ENCODE measurements at places on chromosomes 11 and 22.

DNA sequence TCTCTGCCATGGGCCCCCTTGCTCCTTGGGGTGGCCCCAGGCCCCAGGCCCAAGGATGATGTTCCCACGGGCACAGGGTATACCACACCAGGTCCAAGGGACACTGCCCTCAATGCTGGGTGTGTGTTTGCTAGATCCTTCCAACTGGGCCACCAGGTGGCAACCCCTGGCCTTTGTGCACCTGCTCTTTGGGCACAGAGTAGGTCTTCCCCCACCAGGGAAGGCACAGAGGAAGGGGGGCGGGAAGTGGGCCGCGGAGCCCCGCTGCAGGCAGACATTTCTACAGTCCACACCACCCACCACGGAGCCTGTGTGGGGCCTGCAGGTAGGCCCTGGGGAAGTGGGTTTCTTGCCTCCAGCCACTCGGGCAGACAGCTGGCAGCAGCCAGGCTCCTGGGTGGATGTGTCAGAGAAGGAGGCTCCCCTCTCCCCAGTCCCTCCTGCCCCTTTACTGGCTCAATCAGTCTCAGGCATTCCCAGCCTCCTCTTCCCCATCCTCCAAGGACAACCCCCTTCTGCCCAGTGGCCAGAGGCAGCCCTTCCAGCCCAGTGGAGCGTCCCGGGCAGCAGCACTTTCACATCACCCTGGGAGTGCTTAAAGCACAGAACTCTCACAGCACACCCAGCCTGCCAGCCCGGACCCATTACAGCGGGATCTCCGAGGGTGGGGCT is 21.6 kb downstream of the MAFF start:
- H3K27ac ChIP-seq: no peak overlapping the region
- DNase-seq: no peak
- H3K4me3 ChIP-seq: no peak overlapping the region
- H3K27me3 ChIP-seq: no peaks in the 10 kb centered on the region
- no peaks in the 10 kb centered on the region for H3K36me3 ChIP-seq

DNA sequence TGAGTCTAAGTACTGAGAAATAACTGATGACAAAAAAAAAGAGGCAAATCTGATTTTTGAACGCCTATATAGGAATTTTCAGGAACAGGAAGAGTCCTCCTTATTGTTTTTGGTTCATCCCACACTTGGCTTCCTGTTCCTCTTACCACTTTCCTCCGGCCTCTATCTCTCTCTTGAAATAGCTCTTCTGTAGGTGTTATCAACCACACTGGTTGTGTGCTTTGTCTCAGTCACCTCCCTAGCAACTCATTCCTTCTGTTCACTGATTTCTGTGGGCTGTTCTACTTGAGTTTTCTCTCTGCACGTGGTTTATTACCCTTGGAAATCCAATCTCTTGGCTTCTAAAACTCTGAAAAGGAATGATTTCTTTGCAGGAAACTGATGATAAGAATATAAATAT is 78.7 kb upstream of the C11orf87 start:
- H3K4me3 ChIP-seq: no peak overlapping the region
- H3K4me1 ChIP-seq: no peaks in the 10 kb centered on the region
- H3K27me3 ChIP-seq: no peaks in the 10 kb centered on the region
- H3K36me3 ChIP-seq: no peaks in the 10 kb centered on the region
- no peak for DNase-seq
- no peak overlapping the region for H3K27ac ChIP-seq

DNA sequence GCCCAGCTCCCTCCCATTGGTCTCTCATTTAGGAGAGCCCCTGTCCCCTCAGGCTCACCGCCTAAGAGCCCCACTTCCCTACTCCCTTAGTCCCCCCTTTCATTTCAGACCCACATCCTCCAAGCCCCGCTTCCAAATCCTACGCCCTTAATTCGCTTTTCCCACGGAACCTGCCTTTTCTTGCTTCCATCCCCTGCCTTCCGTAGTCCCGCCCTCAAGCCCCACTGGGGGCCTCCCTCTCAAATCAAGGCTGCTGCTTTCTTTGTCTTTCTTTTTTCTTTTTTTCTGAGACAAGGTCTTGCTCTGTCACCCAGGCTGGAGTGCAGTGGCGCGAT is 396 bp downstream of the CCDC157 start:
- DNase-seq: peak; percentile 39
- H3K36me3 ChIP-seq: peaks cover 27% of the 10 kb centered on the region
- peak overlapping the region; percentile 90 for H3K4me3 ChIP-seq

DNA sequence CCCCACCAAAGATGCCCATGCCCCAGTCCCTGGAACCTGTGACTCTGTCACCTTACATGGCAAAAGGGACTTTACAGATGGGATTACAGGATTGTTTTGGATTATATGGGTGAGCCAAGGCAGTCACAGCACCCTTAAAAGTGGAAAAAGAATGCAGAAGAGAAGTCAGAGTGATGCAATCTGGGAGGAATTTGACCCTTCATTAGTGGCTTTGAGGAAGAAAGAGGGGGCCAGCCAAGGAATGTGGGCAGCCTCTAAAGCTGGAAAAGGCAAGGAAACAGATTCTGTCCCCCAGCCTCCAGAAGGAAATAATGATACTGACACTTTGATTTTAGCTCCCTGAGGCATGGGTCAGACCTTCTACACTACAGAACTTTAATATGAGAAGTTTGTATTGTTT is 257.3 kb upstream of the ISX start:
- no peaks in the 10 kb centered on the region for H3K4me1 ChIP-seq
- no peaks in the 10 kb centered on the region for H3K36me3 ChIP-seq
- H3K4me3 ChIP-seq: no peak overlapping the region
- H3K27me3 ChIP-seq: no peaks in the 10 kb centered on the region
- DNase-seq: no peak
- no peak overlapping the region for H3K27ac ChIP-seq

DNA sequence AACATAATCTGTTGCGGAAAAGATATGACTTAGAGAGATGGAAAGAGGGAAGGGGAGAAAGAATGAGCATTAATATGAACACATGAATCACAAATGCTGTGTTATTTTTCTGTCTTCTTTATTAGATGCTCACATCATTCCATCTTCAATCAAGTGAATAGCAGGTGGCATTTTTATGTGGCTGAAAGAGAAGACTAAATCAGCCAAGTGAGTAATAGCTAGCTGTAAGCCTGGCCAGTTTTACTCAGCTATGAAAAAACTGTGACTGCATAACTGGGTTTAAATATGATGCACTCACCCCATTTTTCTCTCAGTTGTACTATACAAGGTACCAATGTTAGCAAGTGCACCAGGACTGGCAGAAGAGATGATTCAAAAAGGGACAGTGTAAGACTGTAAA is 571.1 kb downstream of the JRKL start:
- no peak overlapping the region for H3K27ac ChIP-seq
- no peaks in the 10 kb centered on the region for H3K36me3 ChIP-seq
- no peak for DNase-seq
- H3K4me3 ChIP-seq: no peak overlapping the region
- no peaks in the 10 kb centered on the region for H3K4me1 ChIP-seq

- H3K4me1 ChIP-seq: peaks cover 12% of the 10 kb centered on the region
- H3K4me3 ChIP-seq: no peak overlapping the region
- no peak for DNase-seq
- no peak overlapping the region for H3K27ac ChIP-seq
- H3K36me3 ChIP-seq: no peaks in the 10 kb centered on the region
Observed at GRCh38 chr11:65952052-65952521, 6.8 kb downstream of the TSGA10IP start.

DNA sequence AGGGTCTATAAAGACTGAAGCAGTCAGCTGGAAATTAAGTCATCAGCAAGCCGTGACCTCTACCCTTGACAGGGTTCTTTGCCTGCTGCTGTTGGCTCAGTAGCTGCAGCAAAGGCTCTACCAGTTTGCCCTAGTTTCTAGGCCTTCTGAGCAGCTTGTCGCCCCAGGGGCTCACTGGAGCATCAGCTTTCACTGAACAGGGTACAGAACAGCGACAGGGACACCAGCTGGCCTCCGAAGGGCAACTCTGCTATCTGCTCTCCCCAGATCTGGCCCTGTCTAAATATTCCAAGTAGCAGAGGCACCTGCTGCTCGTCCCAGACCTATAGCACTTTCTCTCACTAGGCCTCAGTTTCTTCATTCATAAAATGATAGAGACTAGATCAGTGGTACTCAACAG is 42.4 kb downstream of the SMCO4 start:
- DNase-seq: no peak
- H3K27ac ChIP-seq: no peak overlapping the region
- H3K4me1 ChIP-seq: peaks cover 14% of the 10 kb centered on the region
- H3K27me3 ChIP-seq: no peaks in the 10 kb centered on the region
- peaks cover 13% of the 10 kb centered on the region for H3K36me3 ChIP-seq

DNA sequence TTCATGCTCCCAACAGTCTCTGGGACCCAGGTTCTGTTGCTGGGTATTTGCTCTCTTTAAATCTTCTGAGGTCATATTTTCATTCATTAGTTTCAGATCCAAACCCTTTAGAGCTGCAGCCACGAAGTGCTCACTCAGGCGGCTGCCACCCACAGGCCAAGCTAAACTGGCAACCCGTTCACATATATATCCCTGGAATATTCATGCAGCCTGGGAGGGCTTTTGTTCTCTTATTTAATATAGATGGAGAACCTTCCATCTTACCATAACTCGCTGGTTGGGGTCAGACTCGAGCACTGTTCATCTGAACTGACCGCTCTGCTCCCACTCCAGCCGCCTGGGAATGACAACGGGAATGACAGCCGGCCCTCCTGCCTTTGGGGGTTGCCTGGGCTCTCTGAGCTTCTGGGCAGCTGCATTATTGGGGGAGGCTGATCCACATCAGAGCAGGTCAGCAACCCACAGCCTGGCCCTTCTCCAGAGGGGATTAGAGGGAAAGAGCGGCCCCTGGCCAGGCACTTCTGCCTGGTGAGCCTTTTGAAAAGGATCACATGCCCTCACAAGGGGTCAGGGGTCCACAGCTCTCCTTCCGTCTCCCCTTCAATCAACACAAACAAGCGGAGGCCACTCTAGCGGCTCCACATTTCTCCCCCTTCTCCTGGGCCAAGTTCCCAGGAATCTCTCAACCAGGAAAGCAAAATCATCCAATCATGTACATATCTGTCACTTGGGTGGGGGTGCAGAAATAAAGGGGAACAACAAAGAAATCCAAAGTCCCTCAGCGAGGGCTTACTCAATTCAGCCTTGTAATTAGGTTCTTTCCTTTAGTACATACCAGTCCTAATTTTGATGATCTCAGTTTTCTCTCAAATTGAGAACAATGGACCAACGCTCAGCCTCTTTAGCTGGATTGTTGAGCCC is 11.8 kb downstream of the TMEM184B start:
- peaks cover 21% of the 10 kb centered on the region for H3K4me1 ChIP-seq
- H3K36me3 ChIP-seq: peaks cover 4% of the 10 kb centered on the region
- H3K27ac ChIP-seq: peak overlapping the region; percentile 33
- DNase-seq: no peak
- no peak overlapping the region for H3K4me3 ChIP-seq

DNA sequence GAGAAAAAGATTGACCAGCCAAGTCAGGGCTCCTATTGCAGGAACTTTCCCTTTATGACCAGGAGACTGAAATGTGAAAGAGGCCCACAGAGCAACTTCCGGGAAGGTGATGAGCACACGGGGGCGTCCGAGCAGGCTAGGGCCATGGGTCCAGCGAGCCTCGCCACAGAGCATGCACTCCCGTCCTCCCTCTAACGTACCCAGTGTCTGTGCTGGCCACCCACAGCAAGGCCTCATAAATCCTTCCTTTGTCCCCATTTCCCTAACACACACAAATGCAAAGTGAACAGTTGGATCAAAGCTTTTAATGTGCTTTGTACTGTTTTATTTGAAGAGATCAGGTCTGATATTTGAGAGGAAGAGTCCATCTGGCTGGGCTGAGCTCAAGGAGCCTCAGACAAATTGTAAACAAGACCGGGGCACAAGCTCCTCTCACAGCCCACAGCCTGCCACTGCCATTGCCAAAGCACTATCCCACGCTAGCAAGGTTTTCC is 44.3 kb downstream of the BLID start:
- no peak for DNase-seq
- no peak overlapping the region for H3K4me3 ChIP-seq
- H3K36me3 ChIP-seq: no peaks in the 10 kb centered on the region
- no peaks in the 10 kb centered on the region for H3K27me3 ChIP-seq

DNA sequence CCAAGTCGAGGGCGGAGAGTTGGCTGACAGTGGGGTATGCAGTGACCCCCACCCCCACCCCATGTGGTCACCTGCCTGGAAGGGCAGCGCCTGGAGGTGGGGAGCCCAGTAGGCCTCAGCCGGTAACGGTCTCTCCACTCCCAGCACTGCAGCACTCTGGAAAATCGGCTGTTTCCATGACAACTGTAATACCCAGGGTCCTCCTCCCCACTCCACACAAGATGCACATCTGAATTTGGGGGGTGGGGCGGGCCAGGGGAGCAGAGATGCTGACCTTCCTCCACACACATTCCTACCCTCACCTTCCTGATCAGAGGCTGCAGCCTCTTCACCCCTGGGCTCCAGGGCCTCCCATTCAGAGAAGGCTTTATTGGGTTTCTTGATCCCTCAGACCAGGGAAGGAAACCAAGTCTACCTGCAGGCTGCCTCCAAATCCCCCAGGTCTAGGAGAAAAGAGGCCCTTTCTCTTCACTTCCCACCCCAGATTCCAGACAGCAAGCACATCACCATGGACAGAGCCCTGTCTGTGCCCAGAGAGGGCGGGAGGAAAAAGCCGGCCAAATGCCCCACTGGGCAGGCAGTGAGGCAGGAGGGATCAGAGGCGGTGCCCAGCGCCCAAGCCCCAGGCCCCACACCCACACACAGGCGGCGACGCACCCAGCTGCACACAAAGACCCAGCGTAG is 46.5 kb downstream of the SLC22A12 start:
- no peak overlapping the region for H3K27ac ChIP-seq
- DNase-seq: no peak
- no peaks in the 10 kb centered on the region for H3K36me3 ChIP-seq
- peaks cover 15% of the 10 kb centered on the region for H3K4me1 ChIP-seq

DNA sequence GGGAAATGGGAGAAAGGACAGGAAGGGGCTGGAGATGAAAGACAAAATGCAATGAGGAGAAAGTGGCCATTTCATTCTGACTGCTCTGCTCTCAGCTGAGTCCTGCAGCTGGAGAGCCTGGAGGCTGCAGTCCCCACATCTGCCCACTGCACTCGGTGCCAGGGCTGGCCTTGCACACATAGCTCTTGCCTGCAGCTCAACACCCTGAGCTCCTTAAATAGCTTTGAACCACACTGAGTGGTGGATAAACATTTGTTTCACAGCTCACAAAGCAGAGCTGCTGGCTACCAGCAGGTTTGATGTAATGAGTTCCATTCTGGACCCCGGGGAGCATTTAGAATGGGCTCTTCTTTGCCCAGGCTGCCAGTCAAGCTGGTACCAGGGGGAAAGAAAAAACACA is 426.1 kb upstream of the CADM1 start:
- DNase-seq: no peak
- H3K4me1 ChIP-seq: no peaks in the 10 kb centered on the region
- H3K36me3 ChIP-seq: no peaks in the 10 kb centered on the region
- no peak overlapping the region for H3K4me3 ChIP-seq
- H3K27ac ChIP-seq: no peak overlapping the region

DNA sequence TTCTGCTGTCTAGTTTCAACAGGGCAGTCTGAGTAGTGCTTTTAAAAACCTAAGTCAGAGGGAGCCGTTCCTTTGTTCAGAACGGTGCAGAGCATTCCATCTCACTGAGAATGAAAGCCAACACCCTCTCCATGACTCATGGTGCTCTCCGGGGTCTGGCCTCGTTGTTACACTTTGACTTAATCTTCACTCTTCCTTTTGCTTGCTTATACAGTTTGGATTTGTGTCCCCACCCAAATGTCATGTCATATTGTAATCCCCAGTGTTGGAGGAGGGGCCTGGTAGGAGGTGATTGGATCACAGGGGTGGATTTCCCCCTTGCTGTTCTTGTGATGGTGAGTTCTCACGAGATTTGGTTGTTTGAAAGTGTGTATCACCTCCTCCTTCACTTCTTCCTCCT is 292.2 kb downstream of the ST3GAL4 start:
- DNase-seq: no peak
- no peak overlapping the region for H3K4me3 ChIP-seq
- H3K4me1 ChIP-seq: no peaks in the 10 kb centered on the region

GRCh38 chr11:97746818-97747217 is 1273.9 kb upstream of the CNTN5 start:
- DNase-seq: no peak
- no peak overlapping the region for H3K4me3 ChIP-seq
- no peaks in the 10 kb centered on the region for H3K4me1 ChIP-seq
